ENCODE measurements at places on chromosomes 6 and 20. TPM values are rescaled to one million over a fixed set of nuclear protein-coding genes. Genes with fewer than 3 reads are reported as not detected.
A peak's percentile ranks its signal among the peaks of the same experiment; 100 is the strongest.

DNA sequence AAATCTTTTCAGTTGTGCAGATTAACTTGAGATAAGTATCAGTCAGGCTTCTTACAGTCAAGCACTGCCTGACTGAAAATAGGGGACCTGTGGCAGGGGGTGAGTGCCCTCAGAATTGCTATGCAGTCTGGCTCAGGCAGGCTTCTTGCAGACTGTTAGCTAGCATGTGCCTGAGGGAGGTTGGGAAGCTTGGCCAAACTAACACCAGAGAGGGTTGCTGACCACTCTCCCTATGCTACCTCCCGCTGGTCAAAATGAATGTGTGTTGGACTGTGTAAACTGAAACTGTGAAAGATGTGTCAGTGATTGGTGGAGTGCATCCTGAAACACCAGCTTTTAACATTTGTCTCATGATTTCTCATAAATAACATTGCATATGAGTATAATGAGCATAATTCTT is 622.3 kb upstream of the IMPG1 start:
- H3K4me1 ChIP-seq = no peaks in the 10 kb centered on the region
- H3K36me3 ChIP-seq = no peaks in the 10 kb centered on the region
- no peak overlapping the region for H3K4me3 ChIP-seq
- no peak overlapping the region for H3K27ac ChIP-seq
- no peak for DNase-seq

DNA sequence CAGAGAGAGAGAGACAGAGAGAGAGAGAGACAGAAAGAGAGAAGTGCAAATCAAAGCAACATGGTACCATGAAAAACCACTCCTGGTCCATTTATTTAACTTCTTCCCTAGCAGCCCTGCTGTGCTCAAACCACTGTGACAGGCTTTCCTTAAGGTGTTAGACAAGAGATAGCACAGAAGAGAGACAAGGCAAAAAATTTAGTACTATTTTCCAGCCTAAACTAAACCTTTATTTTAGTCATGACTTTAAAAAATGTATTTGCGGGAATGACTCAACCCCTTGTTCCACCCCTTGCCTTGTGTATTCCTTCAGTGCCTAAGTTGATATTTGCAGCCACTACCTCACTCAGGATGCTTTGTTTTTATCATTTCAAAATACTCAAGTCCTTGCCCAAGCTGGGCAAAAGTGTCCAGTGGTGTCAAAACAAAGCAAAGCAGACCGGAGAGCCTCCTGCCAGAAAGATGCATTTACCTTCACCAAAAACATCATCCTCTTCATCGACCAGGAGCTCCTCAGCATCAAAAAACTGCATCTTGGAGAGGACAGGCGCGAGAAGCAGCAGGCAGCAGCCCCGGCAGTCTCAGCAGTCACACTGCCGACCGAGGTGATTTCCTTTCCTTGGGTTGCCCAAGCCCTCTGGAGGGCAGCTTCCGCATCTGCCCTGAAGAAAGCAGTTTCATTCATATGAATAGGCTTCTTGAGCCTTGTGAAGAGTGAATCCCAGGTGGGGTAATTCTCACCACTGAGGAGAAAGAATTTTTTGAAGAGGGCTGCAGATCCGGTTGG is at the start of gene RIPOR2:
Gene RIPOR2, minus strand, starts transcription at position 595 of the 787 bp plus-strand sequence. Its CDS starts 62 bp downstream, at position 533.
- H3K27me3 ChIP-seq = peaks cover 18% of the 10 kb centered on the region
- H3K36me3 ChIP-seq = no peaks in the 10 kb centered on the region
- H3K4me3 ChIP-seq = no peak within 1 kb of the TSS
- H3K4me1 ChIP-seq = peaks cover 32% of the 10 kb centered on the region

The PPP1R3D gene
- total RNA-seq = 5.6 TPM

The HAO1 gene
- total RNA-seq = not detected

The STK38 gene
- 37.4 TPM for total RNA-seq

- no peak overlapping the region for H3K4me3 ChIP-seq
- peaks cover 15% of the 10 kb centered on the region for H3K27me3 ChIP-seq
- DNase-seq = no peak
- H3K36me3 ChIP-seq = no peaks in the 10 kb centered on the region
Observed at GRCh38 chr20:61803915-61804751, 261.5 kb downstream of the TAF4 start.

GRCh38 chr6:148635070-148635743 is 111.6 kb upstream of the UST start:
- H3K36me3 ChIP-seq = peaks cover 8% of the 10 kb centered on the region
- peaks cover 15% of the 10 kb centered on the region for H3K4me1 ChIP-seq
- no peak overlapping the region for H3K27ac ChIP-seq
- peaks cover 7% of the 10 kb centered on the region for H3K27me3 ChIP-seq

- DNase-seq = peak; percentile 41
- H3K27me3 ChIP-seq = peaks cover 2% of the 10 kb centered on the region
- peak overlapping the region; percentile 94 for H3K27ac ChIP-seq
Observed at GRCh38 chr6:11194356-11195218, 37.9 kb downstream of the NEDD9 start.

DNA sequence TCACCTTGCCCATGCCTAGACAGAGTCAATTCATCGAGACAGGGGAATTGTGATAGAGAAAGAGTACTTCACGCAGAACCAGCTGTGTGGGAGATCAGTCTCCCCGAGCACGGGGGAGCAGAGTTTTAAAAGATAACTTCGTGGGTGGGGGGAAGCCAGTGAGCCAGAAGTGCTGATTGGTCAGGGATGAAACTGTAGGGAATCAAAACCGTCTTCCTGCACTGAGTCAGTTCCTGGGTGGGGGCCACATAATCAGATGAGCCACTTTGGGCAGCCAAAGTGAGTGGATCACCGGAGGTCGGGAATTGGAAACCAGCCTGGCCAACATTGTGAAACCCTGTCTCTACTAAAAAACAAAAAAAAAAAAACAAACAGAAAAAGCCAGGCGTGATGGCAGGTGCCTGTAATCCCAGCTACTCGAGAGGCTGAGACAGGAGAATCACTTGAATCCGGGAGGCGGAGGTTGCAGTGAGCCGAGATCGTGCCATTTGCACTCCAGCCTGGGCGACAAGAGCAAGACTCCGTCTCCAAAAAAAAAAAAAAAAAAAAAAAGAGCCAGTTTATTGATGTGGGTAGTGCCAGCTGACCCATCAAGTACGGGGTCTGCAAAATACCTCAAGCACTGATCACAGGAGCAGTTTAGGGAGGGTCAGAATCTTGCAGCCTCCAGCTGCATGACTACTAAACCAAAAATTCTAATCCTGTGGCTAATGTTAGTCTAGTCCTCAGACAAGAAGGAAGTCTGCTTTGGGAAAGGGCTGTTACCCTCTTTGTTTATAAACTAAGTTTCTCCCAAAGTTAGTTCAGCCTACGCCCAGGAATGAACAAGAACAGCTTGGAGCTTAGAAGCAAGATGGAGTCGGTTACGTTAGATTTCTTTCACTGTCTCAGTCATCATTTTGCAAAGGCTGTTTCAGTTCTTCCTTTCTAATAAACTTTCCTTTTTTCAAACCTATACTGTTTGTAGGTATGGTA is 3.9 kb upstream of the TRIM39 start:
- H3K36me3 ChIP-seq = peaks cover 40% of the 10 kb centered on the region
- H3K27ac ChIP-seq = peak overlapping the region; percentile 85
- H3K27me3 ChIP-seq = no peaks in the 10 kb centered on the region
- DNase-seq = peak; percentile 77
